ENCODE measurements at places on chromosomes 7 and 10.

DNA sequence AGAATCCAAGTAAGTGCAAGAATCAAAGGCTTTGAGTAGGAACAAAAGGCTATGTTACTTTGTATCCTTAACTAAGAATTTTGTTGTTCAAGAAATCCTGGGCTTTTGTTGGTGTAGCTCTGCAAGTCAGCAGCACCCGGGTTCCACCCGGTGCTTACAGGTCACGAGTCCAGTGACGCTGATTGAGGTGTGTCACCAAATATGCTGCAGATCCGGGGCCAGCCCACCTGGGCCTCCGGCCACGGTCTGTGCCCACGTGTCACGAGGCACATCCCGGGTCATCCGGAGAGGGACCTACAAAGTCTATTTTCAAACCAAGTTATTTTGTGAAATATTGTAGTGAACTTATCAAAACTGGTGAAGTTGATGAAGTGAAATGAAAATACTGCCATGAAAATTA, 103.1 kb downstream of the MGMT start:
- no peak for DNase-seq

DNA sequence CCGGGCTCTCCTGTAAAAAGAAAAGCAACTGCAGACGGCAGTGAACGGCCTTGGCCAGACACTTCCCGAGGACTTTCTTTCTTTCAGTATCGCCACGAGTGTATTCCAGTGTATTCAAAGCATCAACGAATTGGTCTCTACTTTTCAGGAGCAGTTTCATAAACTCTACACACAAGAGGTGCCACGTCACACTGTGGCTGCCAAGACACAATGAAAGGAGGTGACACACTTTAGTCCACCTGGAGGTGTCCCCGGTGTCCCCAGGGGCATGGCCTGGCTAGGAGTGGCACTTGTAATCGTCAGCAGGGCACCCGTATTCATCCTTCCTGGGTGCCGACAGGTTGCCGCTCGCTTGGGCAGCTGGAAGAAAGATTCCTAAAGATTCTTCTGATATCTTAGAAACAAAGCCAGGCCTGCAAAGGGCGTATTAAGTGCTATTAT, 5.0 kb downstream of the TNS3 start:
- DNase-seq = peak; percentile 31

GRCh38 chr7:29287366-29287765, 92.8 kb downstream of the CHN2 start:
- no peak for DNase-seq

GRCh38 chr10:28993861-28994260, 295.0 kb upstream of the LYZL1 start:
- DNase-seq = no peak
